NCI-H1092 (cell line): ENCODE measurements at places on chromosomes 3 and 15.

DNA sequence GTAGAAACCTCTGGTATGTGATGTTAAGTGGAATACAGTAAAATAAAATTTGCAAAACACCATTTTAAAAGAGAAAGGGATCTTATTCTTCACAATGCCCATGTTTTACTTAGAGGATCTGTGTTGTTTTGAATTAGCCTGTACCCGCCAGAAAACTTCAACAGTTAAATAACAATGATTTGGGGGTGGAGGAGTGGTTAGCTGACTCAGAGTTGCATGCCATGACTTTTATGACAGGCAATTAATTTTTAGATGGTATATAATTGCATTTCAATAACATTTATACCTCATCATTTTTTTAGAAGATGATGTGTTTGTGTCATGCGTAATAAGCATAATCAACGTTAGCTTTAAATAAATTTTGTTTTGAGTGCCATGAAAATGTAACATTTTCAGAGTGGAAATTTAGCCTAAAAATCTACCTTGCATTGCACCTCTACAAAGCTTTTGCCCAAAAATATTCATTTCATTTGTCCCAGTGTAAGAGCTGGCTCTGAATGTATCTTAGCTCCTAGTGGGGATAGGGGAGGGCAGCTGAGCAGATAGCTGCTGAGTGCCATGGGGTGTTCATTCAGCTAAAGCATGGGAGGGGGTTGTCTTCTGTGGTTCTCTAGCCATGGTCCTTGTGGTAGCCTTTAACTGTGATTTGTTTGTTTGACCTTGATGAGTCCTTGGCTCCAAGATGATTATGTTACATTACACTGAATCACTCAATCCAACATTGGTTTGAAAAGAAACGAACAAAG lies 379.8 kb downstream of the LPP start:
- no peak for DNase-seq

DNA sequence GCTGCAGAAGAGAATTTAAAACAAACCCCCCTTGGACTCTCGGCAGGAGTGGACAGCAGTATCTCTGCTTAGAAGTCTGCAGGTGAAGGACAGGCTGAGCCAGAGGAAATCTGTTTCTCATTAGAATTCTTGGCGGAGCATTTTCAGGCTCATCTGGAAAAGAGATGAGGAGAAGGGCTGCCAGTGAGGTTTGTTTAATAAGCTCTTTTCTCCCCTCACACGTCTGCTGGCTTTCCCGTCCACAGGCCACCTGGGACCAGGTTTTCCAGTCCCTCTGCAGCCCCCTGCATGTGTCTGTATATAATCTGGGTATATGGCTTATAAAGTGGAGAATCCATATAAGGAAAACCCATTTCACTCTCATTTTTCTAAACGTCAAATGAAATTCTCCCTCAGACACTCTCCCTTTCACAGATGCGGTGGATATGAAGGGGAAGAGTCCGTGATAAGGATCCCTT lies 155.4 kb upstream of the TPM1 start:
- DNase-seq, result no peak

DNA sequence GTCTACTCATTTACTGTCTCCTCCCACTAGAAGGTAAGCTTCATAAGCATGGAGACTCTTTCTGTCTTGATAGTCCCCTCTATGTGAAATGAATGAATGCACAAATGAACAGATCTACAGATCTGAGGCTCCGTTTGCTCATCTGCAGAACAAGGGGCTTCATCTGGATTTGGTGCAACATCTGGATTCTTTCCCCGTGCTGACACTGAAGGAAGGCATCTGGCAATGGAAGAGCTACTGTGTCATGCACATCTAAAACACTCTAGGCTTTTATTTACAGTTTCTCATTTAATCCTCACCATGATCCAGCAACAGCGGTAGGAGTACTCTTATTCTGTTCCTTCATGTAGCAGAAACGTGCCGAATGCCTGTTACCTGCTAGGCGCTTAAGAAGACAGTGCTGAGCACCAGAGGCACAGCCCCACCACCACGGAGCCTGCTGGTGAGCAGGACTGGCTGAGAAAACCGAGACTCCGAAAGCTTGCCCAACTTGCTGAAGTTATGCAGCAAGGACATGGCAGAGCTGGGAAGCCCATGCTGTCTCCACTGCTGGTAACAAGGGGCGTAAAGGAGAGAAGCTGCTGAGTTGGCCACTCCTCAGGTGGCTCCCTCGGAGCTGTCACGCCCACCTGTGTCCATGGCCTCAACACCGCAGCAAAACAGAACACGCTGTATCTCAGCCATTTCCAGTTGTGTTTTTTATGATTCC lies 31.1 kb downstream of the LSM3 start:
- DNase-seq, result no peak

- no peak for DNase-seq
These were observed 45.4 kb downstream of the MAGEF1 start for GRCh38 chr3:184666442-184666841.

- no peak for DNase-seq
These were observed 55.4 kb upstream of the KCNMB2 start for GRCh38 chr3:178480795-178481194.
